Hippocampal formation (tissue), 2 donors: ENCODE measurements at places on chromosomes 6 and 20.

GRCh38 chr6:37051138-37052026 is 45.9 kb downstream of the FGD2 start:
- peak; percentile 82 for DNase-seq

DNA sequence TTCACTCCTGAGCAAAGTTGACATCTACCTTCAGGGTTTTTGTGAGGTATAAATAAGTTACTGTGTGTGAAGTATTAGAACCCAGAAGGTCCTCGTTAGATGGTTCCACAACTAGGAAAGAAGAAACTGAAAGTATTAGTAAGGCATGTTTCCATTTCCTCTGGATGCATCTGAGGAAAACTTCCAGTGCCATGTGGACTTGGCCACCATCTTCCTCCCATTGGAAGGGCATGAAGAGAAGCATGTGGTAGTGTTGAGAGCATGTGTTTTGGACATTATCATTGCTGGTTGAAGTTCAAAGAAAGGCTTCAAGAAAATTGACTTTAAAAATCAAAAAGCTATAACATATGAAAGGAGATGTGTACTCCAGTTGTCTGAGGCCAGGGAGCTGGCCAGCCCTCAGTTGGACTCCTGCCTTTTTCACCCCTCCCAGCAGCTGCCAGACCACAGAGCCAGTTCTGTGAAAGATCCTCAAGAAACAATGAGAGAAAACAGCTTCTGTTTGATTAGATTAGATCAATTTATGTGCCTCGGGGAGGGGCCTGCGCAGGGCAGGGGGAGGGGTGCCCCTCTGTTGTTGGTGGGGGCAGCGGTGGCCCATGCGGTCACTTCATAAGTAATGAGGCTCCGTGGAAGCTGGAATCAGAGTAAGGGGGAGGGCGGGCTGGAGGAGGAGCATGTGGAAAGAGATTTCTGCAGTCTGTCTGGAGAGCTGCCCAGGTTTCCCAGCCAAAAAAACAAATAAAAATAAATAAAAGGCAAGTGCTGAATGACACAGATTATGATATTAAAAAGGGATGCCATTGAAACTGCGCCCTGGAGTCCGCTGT is 154.0 kb downstream of the JARID2 start:
- peak; percentile 85 for DNase-seq

GRCh38 chr20:2338411-2339066 is 42.2 kb upstream of the TGM6 start:
- DNase-seq, result no peak

GRCh38 chr6:74409447-74409846 is 713.4 kb downstream of the CD109 start:
- no peak for DNase-seq

DNA sequence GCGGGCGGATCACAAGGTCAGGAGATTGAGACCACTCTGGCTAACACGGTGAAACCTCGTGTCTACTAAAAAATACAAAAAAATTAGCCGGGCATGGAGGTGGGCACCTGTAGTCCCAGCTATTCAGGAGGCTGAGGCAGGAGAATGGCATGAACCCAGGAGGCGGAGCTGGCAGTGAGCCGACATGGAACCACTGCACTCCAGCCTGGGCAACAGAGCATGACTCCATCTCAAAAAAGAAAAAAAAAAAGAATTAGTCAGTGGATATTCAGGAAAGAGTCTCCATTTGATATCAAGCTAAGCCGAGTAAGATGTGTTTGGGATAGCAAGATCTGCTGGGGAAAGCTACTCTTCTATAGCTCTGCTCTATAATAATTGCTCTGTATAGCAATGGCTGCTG is 41.0 kb downstream of the MOCS1 start:
- DNase-seq, result no peak
